ENCODE measurements at places on chromosomes 12 and 14.

GRCh38 chr14:38207736-38208617 is at the start of gene SSTR1:
Gene SSTR1 (plus strand): TSS chr14:38207904. CDS start chr14:38209390, 1,486 bp downstream.
- no peak for DNase-seq

DNA sequence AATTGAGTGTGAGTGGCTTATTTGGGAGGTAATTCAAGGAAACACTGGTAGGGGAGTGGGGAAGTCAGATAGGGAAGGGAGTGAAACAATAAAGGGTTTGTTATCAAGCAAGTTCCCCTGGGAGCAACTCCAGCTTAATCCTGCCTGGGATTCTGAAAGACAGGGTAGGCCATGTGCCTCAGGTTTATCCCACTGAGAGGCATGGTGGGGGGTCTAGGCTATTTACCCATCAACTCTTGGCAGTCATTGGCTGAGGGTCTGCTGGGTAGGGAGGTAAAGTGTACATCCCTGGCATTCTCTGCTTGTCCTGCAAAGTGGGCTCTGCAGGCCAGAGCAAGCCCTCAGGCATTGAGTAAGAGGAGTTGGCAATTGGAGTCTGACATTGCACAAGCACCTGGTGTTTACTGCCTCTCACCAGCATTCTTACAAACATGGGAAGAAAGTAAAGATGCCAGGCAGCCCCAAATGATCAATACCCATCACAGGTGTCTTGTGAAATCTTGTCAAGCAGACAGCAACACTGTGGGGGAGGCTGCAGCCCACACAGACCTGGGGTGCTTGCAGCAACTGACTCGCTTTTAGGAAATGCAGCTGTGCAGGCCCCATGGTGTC is 169.3 kb downstream of the KTN1 start:
- DNase-seq = no peak

- DNase-seq = no peak
Observed at GRCh38 chr12:119630223-119630780, 36.7 kb downstream of the TMEM233 start.

DNA sequence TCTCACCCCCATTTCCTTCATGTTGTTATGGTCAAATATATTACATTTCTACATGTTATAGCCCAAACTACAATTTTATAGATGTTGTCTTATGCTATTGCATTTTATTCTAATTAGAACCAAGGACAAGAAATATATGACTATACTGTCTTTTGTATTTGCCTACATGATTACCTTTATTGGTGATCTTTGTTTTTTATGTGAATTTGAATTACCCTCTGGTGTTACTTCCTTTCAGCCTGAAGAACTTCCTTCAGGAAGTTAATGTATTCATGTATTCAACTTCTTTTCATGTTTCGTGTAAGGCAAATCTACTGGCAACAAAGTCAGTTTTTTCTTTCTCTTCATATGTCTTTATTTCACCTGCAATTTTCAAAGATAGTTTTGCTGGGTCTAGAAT is 8.7 kb upstream of the B3GNT4 start:
- DNase-seq = no peak

GRCh38 chr14:31030469-31030868 is 4.3 kb upstream of the STRN3 start:
- DNase-seq = no peak

- DNase-seq = peak; percentile 70
Observed at GRCh38 chr12:95942524-95943329, at the start of gene CCDC38. Gene CCDC38 (minus strand): TSS chr12:95942614. CDS start chr12:95936509, 6,105 bp downstream.

GRCh38 chr12:89194683-89195082 is 157.6 kb downstream of the DUSP6 start:
- DNase-seq = no peak

GRCh38 chr14:100146531-100147091 is 12.8 kb downstream of the DEGS2 start:
- DNase-seq = no peak

DNA sequence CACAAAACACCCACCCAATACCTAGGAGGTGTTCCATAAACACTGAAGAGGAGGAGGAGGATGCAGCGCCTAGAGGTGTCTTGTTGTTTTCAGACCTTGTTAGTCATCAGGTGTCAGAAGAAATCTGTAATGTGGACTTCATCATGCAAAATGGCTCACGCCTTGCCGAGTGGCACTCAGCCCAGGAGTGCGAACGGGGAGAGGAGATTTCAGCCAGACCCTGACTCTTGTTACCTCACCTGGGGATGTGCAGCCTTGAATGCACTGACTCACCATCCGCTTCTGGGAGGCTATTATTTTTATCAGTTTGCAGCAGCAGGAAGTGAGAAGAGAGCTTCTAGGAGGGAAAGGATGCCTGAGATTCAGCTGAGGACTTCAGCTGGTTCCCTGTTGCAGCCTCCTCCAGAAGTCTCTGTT is 48.2 kb upstream of the PLXNC1 start:
- DNase-seq = no peak

DNA sequence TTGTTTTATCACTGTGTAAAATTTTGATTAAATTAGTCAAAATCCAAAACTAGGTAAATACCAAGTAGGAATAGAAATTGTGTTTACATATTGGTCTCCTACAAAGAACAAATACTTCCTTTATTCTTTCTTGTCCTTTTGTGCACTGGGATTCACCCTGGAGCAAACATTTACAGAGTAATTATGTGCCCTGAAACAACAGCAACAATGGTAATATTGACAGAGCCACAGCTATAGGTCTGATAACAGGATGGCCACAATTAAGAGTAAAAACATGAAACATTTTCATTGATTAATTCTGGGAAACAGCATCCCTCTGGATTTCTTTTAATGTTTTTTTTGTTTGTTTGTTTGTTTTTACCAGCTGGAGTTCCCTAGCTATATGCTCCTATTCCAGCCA is 61.2 kb downstream of the SLC38A6 start:
- no peak for DNase-seq

DNA sequence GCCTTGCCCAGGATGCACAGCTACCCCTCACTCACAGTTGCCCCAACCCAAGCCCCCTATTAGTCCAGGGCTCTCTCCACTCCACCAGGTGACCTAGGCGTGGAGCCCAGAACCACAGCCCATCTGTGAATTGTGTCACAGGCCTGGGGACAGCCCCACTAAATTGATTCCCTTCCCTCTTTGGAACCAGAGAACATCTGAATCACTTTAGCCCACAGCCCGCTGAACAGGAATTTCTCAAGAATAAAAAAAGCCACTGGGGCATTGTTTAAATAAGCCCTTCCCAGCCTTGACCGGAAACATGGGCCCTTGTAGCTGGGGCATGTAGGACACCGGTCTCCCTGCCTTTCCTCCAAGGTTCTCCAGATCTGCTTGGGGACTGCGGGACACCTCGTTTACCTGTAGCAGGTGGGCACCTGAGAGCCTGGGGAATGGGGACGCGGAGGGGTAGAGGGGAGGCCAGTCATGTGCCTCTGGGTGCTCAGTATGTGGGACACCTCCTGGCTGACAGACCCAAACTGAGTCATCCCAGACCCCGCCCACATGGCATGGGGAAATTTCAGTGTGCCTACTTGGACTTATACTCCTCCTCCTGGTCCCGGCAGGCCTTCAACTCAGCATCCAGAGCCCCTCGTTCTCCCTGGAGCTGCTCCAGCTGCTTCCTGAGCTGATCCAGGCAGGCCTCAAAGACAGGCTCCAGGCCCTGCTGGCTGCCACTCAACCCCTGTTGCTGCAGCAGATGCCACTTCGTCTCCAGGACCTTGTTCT is 1.3 kb downstream of the KRT78 start:
- DNase-seq = no peak

- no peak for DNase-seq
Observed at GRCh38 chr14:91946622-91947474, 646 bp downstream of the FBLN5 start.

- DNase-seq = no peak
Observed at GRCh38 chr12:24138041-24138440, 188.6 kb upstream of the SOX5 start.

DNA sequence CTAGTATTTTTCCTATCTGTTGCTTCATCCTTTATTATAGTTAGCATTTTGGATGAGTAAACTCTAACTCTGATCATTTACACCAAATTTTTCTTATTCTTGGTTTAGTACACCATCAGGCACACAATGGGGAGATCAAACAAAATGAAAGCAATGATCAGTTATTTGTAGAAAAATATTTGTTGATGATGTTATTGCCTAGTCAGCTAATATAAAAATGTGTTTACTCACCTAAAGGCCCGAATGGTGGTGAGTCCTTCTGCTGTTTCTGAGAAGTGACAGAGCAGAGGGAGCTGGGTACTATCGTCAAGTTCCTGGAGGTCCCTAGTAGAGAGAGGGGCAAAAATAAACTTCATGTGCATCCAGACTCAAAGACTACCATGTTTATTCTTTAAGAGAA is 63.3 kb upstream of the KCNJ8 start:
- no peak for DNase-seq

- no peak for DNase-seq
Observed at GRCh38 chr14:104470588-104470987, 109.0 kb upstream of the C14orf180 start.

GRCh38 chr12:88501972-88502938 is 78.0 kb downstream of the KITLG start:
- DNase-seq = no peak

DNA sequence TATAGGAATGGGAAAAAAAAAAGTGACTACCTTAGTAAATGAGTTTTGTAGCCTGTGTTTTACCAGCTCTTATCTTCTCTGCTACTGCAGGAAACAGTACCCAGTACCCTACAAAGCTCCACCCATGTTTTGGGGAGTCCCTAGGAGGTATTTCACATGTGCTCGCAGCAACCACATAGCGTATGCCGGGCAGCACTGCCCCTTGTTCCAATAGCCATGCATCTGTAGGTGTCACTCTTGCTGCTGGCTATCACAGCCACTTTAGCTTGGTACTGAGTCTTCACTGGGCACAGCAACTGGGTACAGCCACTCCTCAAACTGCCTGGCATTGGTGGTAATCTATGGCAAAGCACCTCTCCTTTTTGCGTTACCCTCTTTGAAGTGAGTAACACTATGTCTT is 2.0 kb upstream of the MDM1 start:
- no peak for DNase-seq

DNA sequence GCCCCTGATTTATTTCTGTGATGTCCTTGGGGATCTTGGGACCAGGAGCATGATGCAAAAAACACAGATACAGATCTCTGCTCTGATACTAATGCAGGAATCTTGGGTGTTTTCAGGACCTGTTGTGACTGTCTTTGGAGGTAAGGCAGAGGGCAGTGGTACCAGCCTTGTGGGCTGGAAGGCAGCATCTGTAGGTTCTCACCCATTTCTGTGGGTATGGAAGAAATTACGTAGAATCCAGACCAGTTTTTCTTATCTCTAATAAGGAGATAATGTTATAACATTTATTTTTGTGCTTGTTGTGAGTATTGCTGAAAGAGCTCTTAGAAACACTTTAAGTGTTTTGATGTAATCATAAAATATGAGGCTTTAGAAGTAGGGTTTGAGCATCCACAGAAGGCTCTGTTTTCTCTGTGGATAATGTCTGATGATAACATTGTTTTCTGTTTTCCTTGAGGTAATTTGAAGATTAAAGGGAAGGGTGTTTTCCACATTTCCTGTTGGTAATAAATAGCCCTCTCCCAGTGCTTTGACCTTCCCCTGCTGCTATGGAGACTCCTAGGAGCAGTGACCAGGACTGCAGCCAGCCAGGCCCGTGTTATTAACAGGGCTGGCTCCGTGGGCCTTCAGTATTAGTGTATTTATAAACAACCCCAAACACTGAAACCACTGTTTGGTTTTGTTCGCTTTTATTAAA is 9.4 kb upstream of the DCP1B start:
- DNase-seq = no peak

GRCh38 chr12:119399301-119399700 is 64.8 kb downstream of the CCDC60 start:
- no peak for DNase-seq

- no peak for DNase-seq
Observed at GRCh38 chr12:95790033-95790916, at the start of gene NTN4. Gene NTN4 (minus strand): TSS chr12:95790764. CDS start chr12:95790309, 455 bp downstream.

DNA sequence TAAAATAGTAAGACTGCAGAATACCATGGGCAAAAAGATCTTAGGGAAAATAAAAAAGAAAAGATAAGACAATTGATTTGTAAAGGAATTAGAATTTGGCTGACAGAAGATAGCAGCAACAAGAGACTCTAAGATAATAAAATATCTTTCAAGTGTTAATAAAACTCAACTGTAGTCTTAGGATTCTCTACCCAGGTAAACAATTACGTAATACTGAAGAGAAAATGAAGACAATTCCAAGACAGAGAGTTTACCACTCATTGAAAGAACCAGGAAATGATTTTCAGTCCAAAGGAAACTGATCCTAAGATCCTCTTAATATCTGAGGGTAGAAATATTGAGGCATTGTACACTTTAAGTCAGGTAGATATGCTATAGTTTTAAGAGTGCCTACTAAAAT is 321.1 kb downstream of the CEP128 start:
- DNase-seq = no peak

- DNase-seq = no peak
Observed at GRCh38 chr12:67514502-67514901, 134.0 kb upstream of the DYRK2 start.

DNA sequence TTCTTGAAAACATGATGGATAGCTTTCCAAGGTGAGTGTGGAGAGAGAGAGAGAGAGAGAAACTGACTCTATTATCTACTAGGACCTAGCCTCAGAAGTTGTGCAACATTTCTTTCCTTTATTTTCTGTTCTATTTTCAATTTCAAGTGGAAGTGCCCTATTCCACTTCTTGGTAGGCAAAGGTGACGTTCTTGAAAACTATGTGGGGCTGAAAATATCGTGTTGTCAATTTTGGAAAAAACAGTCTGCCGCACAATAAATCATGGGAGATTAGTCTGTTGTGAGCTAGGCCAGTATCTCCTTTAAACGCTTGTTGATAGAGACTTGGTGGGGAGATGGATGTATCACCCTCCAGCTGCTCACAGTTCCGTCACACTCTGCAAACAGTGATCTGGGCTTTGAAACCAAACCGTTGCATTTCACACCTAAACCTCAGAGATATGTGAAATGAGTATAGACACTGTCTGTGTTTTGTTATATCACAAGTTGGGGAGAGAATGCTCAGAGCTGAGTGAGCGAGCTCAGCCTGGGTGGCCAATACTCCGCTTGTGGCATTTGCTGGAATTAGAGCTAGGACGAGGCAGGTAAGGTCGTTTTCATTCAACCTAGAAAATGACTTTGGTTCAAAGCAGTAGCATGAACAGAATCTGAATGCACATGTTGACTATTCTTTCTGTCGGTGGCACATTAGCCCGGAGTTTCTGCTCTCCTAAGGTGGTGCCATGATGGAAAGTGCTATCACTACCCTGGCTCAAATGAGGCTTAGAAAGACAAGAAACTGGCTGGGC is 75.1 kb upstream of the ST8SIA1 start:
- DNase-seq = no peak

- no peak for DNase-seq
Observed at GRCh38 chr14:67622675-67623074, 3.0 kb downstream of the ARG2 start.

DNA sequence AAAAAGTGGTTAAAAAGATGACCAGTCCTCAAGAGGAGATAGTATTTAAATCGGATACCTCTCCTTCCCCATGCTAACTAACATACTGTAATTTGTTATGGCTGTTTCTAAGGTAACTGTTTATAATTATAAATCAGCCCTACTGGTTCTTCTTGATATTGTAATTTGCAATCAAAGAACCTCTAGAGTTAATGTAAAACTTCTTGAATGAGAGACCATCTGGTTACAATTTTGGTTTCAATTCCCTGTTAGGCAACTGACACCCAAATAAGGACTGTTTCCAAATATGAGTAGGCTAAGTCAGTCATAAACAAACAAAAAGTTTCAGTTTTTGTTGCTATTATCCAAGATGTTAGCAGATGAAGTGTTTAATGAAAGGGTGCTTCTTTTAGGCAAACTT is 120.2 kb upstream of the DNM1L start:
- peak; percentile 63 for DNase-seq

- no peak for DNase-seq
Observed at GRCh38 chr14:57866199-57866705, 360 bp upstream of the SLC35F4 start.

- peak; percentile 91 for DNase-seq
Observed at GRCh38 chr12:121145221-121145620, 12.5 kb downstream of the P2RX7 start.

All from CD14-positive monocyte (primary cell).